Glomerular endothelial cell (primary cell): ENCODE measurements at places on chromosomes 16 and 17.

DNA sequence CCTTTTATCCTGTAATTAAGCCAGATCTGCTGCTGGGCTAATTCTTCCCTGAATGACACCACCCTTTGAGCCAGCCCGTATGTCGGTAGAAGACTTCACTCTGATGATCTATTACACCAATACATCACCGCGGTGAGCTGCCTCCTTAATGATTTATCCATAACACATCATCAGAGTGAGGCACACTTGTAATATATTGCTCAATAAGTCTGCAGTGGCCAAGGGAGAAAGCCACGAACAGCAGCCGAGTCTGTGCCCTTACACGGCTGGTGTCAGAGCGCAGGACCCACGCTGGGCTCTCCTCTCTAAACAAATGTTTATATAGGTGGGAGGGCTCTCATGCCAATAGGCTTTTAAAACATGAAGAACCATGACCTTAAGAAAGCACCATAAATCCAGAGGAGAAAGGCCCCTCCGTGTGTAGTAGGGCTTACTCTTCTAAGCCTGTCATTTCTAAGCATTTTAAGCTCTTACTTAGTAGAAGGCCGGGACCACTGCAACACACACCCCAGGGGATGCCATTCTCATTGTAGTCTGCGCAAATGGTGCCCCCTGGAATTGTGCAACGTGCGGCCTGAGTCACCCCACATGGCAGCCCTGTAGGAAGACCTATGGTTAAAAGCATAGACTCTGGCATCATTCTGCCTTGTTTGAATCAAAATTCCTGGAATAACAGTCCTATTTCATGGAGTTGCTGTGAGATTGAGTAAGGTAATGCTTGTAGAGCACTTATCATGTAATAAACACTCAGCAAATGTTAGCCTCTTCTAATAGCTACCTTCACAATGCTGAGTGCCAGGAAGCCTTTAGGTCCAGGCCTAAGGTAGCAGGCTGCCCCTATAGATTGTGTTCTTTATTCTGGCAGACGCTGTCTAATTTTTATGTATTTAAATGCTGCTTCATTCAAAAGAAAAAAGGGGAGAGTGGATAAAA lies 26.1 kb downstream of the MRPS23 start:
- no peak for DNase-seq

DNA sequence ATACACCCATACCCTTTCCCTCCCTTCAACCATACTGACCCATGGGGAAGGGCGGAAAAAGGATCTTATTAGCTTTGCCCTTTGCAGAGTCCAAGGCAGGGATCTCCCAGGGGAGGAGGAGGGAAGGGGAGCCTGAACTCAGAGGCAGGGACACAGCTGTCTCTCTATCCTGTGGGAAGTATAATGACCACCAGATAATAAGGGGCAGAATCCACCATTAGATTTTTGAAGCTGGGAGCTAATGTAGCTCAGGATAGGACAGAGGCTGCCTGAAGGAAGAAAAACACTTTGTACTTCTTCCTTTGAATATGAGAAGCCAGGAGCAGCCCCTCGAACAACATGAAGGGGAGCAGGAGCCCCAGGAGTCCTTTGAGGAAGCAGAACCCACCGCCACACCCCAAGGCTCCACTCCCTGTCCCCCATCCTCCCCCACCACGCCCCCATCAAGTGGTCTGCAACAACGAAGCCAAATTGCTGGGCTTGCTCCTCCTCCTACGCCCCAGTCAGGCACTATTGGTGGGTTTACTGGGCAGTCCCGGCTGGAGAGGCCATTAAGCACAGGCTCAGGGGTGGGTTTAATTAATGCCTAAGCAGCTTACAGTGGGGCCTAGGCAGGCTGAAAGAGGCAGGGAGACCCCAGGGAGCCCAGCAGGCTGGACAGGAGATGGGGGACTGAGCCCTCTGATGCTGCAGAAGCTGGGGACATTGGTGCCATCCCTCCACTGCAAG lies 5.3 kb downstream of the MPP2 start:
- DNase-seq: no peak

DNA sequence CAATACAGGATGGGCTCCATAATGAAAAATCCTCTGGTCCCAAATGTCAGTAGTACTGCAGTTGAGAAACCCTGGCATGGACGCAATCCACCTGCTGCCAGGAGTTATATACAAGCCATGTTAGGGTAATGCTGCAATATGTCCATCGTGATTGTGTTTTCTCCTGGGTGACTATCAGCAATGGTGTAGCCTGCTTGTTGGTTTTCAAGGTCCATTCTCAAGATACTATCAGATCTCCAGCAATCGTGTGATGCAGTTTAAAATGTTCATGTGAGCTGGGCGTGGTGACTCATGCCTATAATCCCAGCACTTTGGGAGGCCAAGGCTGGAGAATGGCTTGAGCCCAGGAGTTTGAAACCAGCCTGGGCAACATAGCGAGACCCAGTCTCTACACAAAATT lies 24.0 kb downstream of the ABCC1 start:
- no peak for DNase-seq

GRCh38 chr17:57580055-57580739 lies 164.9 kb downstream of the CCDC182 start:
- DNase-seq: no peak

GRCh38 chr17:7283471-7284216 lies 2.1 kb downstream of the SLC2A4 start:
- no peak for DNase-seq

GRCh38 chr17:676060-676700 lies 38.5 kb downstream of the VPS53 start:
- no peak for DNase-seq

GRCh38 chr17:80961541-80962330 lies 29.9 kb upstream of the CHMP6 start:
- no peak for DNase-seq

DNA sequence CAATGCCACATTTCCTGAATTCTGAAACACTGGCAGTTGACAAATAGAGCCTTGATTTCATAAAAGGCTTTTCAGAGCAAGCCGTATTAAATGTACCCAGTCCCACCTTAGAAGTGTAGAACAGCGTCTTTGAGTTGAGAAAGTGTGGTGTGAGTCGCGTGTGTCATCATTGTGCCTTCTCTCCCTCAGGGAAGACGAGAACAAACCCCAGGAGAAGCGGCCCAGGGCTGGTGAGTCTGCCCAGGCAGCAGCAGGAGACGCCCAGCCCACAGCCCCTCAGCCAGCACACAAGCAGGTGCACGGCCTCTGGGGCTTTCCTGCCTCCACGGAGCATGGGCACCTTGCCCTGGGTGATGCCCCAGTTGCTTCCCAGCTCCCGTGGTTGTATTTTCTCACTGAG lies 34.0 kb downstream of the CIBAR2 start:
- DNase-seq: no peak

DNA sequence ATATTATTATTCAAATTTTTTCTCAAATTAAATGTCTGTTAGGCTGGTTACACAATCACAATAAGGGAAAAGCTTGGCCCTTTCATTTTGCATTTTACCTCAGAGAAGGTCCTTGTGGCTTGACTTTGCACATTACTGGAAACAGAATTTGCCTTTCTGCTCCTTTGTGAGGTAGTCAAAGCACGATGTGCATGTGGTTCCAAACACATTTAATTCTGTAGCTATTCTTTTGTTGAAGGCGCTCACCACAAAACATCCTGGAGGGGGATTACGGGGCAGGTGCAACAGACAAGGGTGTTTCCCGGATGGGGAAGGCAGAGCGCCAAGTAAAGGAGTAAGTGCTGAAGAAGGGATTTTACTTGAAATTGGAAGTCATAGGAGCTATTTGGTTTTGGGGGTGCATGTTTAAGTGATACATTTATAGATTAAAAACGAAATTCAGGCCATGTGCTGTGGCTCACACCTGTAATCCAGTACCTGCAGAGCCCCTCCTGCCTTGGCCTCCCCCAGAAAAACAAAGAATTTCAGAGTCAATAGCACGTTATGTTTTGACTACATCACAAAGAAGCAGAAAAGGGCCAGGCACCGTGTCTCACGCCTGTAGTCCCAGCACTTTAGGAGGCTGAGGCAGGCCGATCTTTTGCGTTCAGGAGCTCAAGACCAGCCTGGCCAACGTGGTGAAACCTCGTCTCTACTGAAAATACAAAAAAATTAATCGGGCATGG lies 31.2 kb upstream of the TENT4B start:
- no peak for DNase-seq

- DNase-seq: no peak
These were observed 13.5 kb upstream of the TBX21 start for GRCh38 chr17:47719411-47720152.

DNA sequence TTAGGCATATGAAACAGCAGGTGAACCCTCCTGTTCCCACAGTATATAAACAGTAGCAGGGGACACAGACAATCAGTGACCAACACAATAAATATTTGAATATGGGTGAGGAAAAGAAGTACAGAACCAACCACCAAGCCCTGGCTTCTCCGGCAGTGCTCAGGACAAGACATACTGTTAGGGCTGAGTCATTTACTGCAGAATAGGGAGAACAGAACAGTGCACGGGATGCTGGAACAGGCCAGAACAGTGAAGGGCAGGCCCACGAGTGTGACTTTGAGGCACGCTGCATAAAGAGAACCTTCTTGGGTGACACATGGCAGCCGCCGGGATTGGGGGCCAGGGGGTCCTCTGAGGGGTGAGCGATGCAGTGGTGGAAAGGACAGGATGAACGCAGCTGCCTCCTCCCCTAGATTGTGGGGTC lies 160.4 kb downstream of the CMIP start:
- no peak for DNase-seq

DNA sequence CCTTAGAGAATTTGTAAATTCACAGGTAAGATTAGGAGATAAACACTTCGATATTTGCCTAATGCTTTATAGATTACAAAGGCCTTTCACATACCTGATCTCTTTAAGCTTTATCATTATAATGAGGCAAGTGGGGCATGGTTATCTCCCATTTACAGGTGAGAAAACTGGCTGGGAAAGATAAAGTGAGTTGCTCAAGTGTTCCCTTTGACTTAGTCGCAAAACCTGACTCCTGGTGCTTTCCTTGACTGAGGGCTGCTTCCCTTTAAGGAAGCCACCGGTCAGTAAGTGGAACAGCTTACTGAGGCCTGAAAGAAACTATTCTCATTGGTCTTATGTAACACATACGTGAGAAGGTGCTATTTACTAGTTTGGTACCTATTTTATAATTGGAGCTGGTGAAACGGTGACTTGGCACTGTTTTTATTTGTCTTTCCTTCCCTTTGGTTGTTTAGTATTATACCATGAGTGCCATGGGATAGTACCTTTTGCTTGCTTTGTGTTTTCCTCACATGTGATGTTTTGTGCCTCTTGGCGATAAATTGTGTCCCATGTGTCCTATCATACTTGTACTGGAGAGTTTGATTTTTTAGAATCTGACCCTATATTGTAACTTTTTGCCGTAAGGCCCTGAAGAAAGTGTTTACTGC lies 57.2 kb downstream of the NUP88 start:
- DNase-seq: no peak

GRCh38 chr16:51151961-51152663 lies 1.0 kb upstream of the SALL1 start:
- no peak for DNase-seq

- no peak for DNase-seq
These were observed 16.7 kb downstream of the ZNF423 start for GRCh38 chr16:49839017-49839825.

GRCh38 chr16:77700846-77701245 lies 21.5 kb upstream of the NUDT7 start:
- no peak for DNase-seq

- DNase-seq: no peak
These were observed 477.5 kb downstream of the WWOX start for GRCh38 chr16:78576941-78577340.

DNA sequence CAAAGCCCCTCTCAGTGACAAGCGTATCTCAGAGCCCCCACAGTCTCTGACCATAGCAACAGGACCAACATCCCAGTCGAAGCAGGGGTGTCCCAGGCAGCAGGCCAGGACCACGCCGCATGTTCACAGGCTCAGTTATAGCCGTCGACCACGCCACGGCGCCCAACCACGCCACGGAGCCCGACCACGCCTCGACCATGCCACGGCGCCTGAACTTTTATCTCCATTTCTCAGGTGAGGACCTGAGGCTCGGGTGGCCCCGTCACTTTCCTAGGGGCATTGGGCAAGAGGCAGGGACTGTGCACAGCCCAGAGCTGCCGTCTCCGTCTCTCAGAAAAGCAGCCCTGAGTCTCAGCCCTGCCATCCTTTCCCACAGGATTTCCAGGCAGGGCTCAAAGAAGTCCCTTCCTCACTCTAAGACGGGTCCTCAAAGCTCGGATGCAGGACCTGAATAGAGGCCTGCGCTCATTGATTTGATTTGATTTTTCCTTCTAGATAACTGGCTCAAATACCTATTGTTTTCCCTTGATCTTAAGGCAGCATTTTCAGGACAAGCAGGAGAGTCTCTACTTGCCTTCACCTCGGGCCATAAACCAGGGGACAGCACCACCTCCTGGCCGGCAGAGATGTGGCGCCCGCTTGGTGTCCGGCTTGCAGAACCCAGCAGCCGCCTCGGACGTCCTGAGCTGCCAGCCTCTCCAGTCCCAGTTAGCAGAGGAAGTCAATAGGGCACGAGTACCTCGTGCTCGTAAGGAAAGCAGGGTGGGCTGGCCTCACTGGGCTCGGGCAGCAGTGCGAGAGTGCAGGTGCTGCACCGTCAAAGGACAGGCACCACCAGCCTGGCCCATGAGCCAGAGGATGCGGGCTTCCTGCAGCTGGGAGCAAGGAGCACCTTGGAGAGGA lies 38.8 kb downstream of the C16orf95 start:
- no peak for DNase-seq

DNA sequence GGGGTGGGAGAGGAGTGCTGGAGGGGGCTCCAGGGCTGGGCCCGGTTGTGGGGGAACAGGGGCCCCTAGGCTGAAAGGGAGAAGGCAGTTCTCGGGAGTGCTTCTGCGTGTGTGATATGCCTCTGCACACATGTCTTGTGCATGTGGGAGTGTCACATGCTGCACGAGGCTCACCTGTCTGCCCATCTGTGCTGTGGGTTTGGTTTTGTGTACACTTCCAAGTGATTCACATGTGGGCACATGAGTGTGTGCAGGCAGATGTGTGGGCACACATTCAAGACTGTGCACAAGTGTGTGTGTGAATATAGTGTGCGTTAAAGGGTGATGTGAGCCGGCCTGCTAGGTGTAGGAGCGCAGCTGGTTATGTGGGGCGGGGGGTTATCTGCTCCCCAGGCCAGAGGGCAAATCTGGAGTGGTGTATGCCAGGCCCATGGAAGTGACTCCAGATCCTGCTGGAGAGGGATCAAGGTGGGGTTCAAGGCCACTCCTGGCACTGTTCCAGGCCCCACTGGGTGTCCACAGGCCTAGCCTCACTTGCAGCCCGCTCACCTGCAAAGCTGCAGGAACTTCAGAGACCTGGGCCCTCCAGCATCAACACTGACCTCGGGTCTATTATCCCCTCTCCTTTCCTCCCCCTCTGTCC lies 3.8 kb upstream of the BAHCC1 start:
- DNase-seq: no peak

GRCh38 chr17:3827124-3827773 lies 18.8 kb downstream of the NCBP3 start:
- peak; percentile 52 for DNase-seq

GRCh38 chr16:46658925-46659324 lies 30.1 kb downstream of the VPS35 start:
- no peak for DNase-seq
